IPS DF 6.9 (cell line): ENCODE measurements at places on chromosomes 12 and 14.

GRCh38 chr12:96104566-96104965 is 69.2 kb upstream of the LTA4H start:
- no peaks in the 10 kb centered on the region for H3K27me3 ChIP-seq
- no peak for DNase-seq
- no peaks in the 10 kb centered on the region for H3K4me1 ChIP-seq
- H3K36me3 ChIP-seq: no peaks in the 10 kb centered on the region

DNA sequence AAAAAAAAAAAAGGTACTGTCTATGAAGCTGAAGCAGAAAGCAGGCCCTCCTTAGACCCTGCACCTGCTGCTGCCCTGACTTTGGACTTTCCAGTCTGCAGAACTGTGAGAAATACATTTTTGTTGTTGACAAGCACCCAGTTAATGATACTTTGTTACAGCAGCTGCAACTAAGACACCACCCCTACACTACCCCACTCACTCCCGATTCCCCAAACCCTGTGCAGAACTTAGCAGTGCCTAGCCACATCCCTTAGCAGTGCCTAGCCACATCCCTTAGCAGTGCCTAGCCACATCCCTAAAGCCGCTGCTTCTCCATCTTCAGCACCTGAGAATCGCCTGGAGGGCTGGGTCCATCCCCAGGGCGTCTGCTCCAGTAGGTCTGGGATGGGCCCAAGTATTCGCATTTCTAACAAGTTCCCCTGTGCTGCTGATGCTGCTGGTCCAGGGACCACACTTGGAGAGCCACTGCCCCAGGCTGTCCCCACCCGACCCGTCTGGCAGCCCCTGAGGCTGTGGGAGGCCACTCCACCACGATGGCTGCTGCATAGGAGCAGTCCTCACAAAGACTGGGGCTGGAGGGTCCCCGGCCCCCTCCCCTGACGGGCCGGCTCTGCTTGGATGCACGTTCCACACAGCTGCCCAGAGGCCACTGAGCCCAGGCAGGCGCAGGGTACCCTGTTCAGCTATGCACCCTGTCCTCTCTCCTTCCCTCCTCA is 10.8 kb upstream of the PPP1R13B start:
- peaks cover 9% of the 10 kb centered on the region for H3K4me1 ChIP-seq
- no peaks in the 10 kb centered on the region for H3K27me3 ChIP-seq
- no peak for DNase-seq

GRCh38 chr14:59427653-59428580 is 37.3 kb downstream of the GPR135 start:
- H3K4me3 ChIP-seq: no peak overlapping the region
- H3K27ac ChIP-seq: no peak overlapping the region
- no peaks in the 10 kb centered on the region for H3K4me1 ChIP-seq
- no peak for DNase-seq

DNA sequence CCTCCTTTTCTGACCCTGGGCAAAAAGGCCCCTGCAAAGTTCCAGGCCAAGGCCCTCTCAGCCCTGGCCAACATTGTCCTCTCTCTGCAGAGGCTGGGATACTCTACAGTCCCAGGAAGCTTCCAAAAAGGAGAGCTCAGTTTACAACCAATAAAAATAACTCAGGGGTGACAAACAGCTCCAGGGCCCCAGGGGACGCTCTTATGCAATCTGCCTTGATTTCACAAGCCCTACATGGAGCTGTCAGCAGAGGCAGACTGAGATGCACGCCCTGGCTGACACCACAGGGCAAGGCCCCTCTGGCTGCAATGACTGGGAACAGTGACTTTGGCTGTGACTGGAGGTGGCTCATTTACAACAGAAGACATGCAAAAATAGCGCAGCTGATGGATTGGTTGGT is 129.0 kb upstream of the MED13L start:
- no peaks in the 10 kb centered on the region for H3K27me3 ChIP-seq
- no peak overlapping the region for H3K4me3 ChIP-seq
- no peak overlapping the region for H3K27ac ChIP-seq
- DNase-seq: no peak
- H3K4me1 ChIP-seq: no peaks in the 10 kb centered on the region

DNA sequence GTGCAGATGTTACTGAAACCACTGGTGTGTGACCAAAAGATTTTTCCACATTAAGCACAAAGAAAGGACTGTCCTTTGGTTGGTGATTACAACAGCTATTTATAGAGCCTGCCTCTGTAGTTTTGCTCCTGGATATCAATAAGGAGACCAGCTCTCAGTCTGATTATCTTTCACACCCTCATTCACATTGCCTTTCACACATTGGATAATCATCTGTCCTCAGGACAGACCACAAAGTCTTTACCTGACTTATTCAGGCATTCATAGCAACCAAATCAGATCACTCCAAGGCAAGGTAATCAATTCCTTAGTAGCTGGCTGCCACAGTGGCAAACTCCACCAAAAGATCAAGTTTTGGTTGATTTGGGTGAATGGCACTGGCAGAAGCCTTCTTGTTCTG is 59.6 kb upstream of the CPSF6 start:
- H3K27me3 ChIP-seq: no peaks in the 10 kb centered on the region
- no peak overlapping the region for H3K27ac ChIP-seq
- no peak for DNase-seq
- H3K4me3 ChIP-seq: no peak overlapping the region
- no peaks in the 10 kb centered on the region for H3K36me3 ChIP-seq

DNA sequence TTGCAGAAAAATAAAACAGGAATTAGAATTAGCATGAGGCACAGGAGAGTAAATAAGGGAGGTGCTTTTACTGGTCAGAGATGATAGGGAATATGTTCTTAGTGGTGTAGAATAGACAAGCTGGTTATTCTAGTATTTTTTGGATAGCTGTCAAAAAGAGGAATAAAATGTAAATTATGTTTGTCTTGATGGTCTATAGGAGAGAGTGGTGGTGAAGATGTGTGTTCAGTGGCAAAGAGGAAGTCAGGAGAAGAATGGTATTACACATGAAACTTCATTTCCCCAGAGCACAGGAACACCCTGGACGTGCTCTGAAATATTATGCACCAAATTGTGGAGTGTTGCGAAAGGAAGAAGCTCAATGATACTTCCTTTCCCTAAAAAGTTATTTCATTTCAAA is 27.8 kb downstream of the MUCL1 start:
- H3K4me1 ChIP-seq: no peaks in the 10 kb centered on the region
- no peak overlapping the region for H3K4me3 ChIP-seq
- H3K36me3 ChIP-seq: no peaks in the 10 kb centered on the region
- H3K27me3 ChIP-seq: no peaks in the 10 kb centered on the region
- no peak overlapping the region for H3K27ac ChIP-seq
- no peak for DNase-seq

DNA sequence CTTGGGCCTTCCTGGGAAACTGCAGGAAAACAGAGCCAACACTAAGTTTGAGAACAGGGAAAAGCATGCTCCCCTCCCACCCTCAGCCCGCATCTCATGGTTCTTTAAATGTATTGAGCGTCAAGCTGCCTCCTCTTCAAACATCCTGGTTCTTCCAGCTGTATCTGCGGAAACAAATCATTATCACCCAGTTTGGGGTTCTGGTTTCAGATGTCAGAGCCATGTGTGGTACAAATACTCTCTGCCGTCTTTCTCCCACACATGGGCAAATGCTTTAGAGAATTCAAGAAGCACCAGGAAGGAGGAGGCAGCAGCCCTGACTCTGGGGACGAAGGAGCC is 29.1 kb downstream of the JDP2 start:
- peaks cover 6% of the 10 kb centered on the region for H3K4me1 ChIP-seq
- no peaks in the 10 kb centered on the region for H3K36me3 ChIP-seq
- no peak for DNase-seq
- H3K4me3 ChIP-seq: no peak overlapping the region

- H3K36me3 ChIP-seq: no peaks in the 10 kb centered on the region
- no peak overlapping the region for H3K4me3 ChIP-seq
- no peaks in the 10 kb centered on the region for H3K27me3 ChIP-seq
- DNase-seq: no peak
Measured at GRCh38 chr14:64238049-64238448, 56.1 kb downstream of the ESR2 start.

DNA sequence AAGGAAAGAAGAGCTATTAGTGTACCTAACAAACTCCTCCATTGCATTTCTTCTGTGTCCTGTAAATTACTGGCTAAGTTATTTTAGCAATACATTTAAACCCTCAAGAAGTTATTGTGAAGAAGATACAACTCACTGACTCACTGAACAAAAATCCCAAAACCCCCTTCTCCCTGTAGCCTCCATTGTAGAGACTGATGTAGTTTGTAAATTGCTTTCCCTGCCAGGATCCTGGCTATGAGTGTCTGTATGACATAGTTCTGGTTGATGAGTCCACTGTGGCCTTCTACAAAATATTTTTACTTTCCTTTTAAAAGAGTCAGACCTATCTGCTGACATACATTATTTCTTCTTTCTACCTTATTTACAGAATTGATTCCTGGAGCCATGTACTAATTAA is 155.6 kb downstream of the SLC6A15 start:
- no peak for DNase-seq
- H3K27me3 ChIP-seq: no peaks in the 10 kb centered on the region
- no peak overlapping the region for H3K4me3 ChIP-seq
- no peak overlapping the region for H3K27ac ChIP-seq

DNA sequence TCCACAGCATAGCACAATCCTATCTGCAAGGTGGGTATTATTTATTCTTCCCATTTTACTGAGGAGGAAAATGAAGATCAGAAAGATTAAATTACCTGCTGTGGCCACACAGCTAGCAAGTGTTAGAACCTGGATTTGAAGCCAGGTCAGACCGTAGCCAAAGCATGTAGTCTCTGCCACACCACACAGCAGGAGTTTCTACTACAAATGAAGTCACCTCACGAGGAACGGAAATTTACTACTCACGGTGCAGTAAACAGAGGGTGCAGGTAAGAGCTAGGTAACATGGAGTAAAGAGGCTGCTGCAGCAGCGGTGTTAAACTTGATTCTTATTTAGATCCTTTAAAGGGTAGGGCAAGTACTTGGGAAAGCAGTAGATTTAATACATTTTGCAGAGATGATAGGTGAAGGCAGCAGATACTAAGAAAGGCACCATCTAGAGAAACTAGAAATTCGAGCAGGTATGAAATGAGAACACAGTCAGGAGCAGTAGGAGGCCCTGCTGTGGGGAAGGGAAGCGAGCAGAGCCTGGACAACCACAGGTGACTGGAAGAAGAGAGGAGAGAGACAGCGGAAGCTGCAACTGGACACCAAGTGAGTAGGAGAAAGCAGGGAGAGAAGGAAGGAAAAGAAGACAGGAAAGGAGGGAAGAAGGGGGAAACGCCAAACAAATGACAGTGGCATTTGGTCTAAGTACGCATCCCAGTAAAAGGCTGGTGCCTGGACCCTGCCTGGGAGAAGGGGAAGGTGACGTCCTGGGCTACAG is 21.5 kb downstream of the SPTB start:
- no peak overlapping the region for H3K27ac ChIP-seq
- peaks cover 8% of the 10 kb centered on the region for H3K4me1 ChIP-seq
- no peaks in the 10 kb centered on the region; the same call in 1 of the 2 replicates for H3K27me3 ChIP-seq
- no peaks in the 10 kb centered on the region for H3K36me3 ChIP-seq

- no peak overlapping the region for H3K4me3 ChIP-seq
- H3K27me3 ChIP-seq: no peaks in the 10 kb centered on the region
- H3K4me1 ChIP-seq: peaks cover 6% of the 10 kb centered on the region; the same call in 1 of the 2 replicates
Measured at GRCh38 chr12:112347581-112347982, 34.6 kb downstream of the HECTD4 start.

- no peaks in the 10 kb centered on the region for H3K27me3 ChIP-seq
- no peaks in the 10 kb centered on the region for H3K36me3 ChIP-seq
- no peaks in the 10 kb centered on the region for H3K4me1 ChIP-seq
- H3K27ac ChIP-seq: no peak overlapping the region
- H3K4me3 ChIP-seq: no peak overlapping the region
Measured at GRCh38 chr14:59277659-59278058, 89.2 kb downstream of the DAAM1 start.

- no peak overlapping the region for H3K4me3 ChIP-seq
- no peaks in the 10 kb centered on the region for H3K4me1 ChIP-seq
- DNase-seq: no peak
- no peak overlapping the region for H3K27ac ChIP-seq
Measured at GRCh38 chr12:117226505-117226904, 36.2 kb upstream of the FBXO21 start.

GRCh38 chr12:84218406-84218805 is 694.2 kb downstream of the SLC6A15 start:
- no peaks in the 10 kb centered on the region for H3K36me3 ChIP-seq
- H3K4me3 ChIP-seq: no peak overlapping the region
- no peaks in the 10 kb centered on the region for H3K4me1 ChIP-seq
- DNase-seq: no peak
- H3K27ac ChIP-seq: no peak overlapping the region
- no peaks in the 10 kb centered on the region for H3K27me3 ChIP-seq

DNA sequence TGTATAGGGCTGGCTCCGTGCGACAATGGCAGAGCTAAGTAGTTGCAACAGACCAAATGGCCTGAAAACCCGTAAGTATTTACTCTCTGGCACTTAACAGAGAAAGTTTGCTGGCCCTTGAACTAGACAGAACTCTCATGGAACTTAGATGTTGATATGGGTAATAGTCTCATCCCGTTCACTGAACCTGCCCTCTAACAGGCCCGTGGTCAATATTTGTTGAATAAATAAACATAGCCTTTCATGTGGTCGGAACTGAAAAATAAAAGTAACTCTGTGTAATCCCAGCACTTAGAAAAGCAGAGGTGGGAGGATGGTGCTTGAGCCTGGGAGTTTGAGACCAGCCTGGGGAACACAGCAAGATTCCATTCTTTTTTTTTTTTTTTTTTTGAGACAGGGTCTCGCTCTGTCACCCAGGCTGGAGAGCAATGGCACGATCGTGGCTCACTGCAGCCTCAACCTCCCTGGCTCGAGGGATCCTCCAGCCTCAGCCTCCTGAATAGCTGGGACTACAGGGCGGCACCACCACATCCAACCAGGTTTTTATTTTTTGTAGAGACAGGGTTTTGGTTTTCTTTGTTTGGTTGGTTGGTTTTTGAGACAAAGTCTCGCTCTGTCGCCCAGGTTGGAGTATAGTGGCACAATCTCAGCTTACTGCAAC is 29.7 kb downstream of the KDM2B start:
- no peaks in the 10 kb centered on the region for H3K27me3 ChIP-seq
- peaks cover 18% of the 10 kb centered on the region for H3K36me3 ChIP-seq
- no peak overlapping the region for H3K4me3 ChIP-seq
- DNase-seq: no peak

DNA sequence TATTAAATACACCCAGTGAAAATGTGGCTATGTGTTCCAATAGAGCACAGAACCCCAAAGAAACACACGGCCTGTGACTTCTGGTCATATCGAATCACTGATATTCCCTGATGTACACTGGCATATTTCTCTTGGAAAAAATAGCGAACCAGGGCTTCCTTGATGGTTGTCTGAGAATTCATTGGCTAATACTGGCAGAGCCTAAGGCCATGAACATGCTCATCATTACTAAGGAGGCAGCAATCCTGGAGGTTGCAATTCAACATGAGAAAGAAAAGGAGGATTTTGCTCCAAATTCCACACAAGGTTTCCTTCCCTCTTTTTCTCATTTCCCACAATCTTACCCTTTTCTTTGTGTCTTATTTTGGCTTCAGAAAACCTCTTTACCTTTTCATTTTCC is 212.9 kb upstream of the HMGA2 start:
- no peaks in the 10 kb centered on the region for H3K4me1 ChIP-seq
- no peaks in the 10 kb centered on the region for H3K36me3 ChIP-seq

GRCh38 chr12:113467502-113468364 is 3.9 kb downstream of the LHX5 start:
- H3K27me3 ChIP-seq: peaks cover 96% of the 10 kb centered on the region
- peaks cover 12% of the 10 kb centered on the region for H3K4me1 ChIP-seq
- DNase-seq: no peak
- H3K27ac ChIP-seq: no peak overlapping the region

GRCh38 chr14:105852378-105853088 is 326.1 kb downstream of the TMEM121 start:
- no peak overlapping the region for H3K4me3 ChIP-seq
- no peaks in the 10 kb centered on the region for H3K36me3 ChIP-seq
- H3K27me3 ChIP-seq: no peaks in the 10 kb centered on the region
- DNase-seq: no peak

GRCh38 chr14:23657959-23658470 is 21.9 kb downstream of the DHRS2 start:
- H3K4me3 ChIP-seq: no peak overlapping the region
- no peaks in the 10 kb centered on the region for H3K4me1 ChIP-seq
- H3K36me3 ChIP-seq: no peaks in the 10 kb centered on the region
- no peaks in the 10 kb centered on the region for H3K27me3 ChIP-seq
